ENCODE measurements at places on chromosomes 1 and 21. TPM values are rescaled to one million over a fixed set of nuclear protein-coding genes. Genes with fewer than 3 reads are reported as not detected.

DNA sequence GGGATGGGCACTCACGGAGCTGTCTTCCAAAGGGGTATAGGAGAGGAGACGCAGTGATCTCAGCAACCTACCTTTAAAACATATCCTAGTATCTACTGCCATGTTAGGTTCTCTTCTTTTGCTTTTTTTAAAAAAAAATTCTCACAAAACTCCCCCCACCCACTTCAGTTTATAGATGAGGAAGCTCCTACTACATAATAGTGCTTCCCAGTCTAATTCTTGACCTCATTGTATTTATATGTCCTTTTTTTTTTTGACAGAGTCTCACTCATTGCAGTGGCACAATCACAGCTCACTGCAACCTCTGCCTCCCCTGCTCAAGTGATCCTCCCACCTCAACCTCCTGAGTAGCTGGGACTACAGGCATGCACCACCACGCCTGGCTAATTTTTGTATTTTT lies 99.9 kb downstream of the OSBPL9 start:
- no peak overlapping the region for H3K4me3 ChIP-seq
- no peaks in the 10 kb centered on the region for H3K27me3 ChIP-seq
- no peaks in the 10 kb centered on the region for H3K36me3 ChIP-seq
- no peak overlapping the region for H3K27ac ChIP-seq
- no peaks in the 10 kb centered on the region for H3K4me1 ChIP-seq
- no peak for DNase-seq

Gene SIM2
- total RNA-seq = not detected

DNA sequence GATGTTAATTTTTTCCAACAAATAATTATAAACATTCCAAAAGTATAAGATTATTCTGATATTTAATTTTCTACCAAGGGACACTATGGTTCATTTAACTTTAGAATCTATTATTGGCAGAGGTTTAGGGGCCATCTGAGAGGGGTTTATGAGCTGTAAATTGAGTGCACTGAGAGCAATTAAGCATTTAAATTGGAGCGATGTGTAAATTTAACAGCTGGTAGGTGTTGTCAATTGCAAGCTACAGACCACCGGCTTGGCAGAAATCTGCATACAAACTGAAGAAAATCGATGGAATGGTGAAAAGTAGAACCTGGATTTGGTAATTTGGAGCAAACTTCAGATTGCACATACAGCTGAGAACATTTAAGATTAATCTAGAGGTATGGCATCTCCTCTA lies 55.8 kb upstream of the MTF2 start:
- H3K4me1 ChIP-seq = no peaks in the 10 kb centered on the region
- no peak overlapping the region for H3K4me3 ChIP-seq
- H3K27me3 ChIP-seq = no peaks in the 10 kb centered on the region
- DNase-seq = no peak
- H3K27ac ChIP-seq = no peak overlapping the region

GRCh38 chr1:103089221-103089620 lies 19.1 kb downstream of the COL11A1 start:
- no peaks in the 10 kb centered on the region for H3K4me1 ChIP-seq
- DNase-seq = no peak
- no peaks in the 10 kb centered on the region for H3K36me3 ChIP-seq
- no peaks in the 10 kb centered on the region for H3K27me3 ChIP-seq
- no peak overlapping the region for H3K27ac ChIP-seq

Gene CASQ2
- total RNA-seq = 3.9 TPM

Gene GRHL3
- not detected for total RNA-seq

Gene PAFAH2
- 34.2 TPM for total RNA-seq

- no peak overlapping the region for H3K4me3 ChIP-seq
- no peaks in the 10 kb centered on the region for H3K27me3 ChIP-seq
- no peak for DNase-seq
- H3K36me3 ChIP-seq = no peaks in the 10 kb centered on the region
These were observed 160.5 kb downstream of the NPHP4 start for GRCh38 chr1:5831600-5832335.

- DNase-seq = no peak
- H3K27ac ChIP-seq = no peak overlapping the region
- no peaks in the 10 kb centered on the region for H3K4me1 ChIP-seq
- H3K27me3 ChIP-seq = no peaks in the 10 kb centered on the region
These were observed 48.7 kb downstream of the UCK2 start for GRCh38 chr1:165876121-165876520.

DNA sequence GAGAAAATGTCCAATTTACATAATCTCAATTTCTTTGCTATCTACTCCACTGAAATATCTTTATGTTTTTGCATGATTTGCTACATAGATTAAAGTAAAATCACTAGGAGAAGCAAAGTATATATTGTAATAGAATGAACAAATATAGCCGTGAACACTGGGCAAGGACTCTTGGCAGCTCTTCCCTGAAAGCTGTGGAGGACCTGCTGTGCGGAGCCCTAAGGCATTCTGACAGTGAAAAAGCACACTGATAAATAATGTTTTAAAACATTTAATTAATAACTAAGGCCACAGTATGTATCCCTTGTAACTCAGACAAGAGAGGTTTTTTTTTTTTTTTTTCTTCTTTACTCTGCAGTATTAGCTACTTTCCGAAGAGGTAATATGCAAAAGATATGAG lies 256.1 kb upstream of the DPYD start:
- no peak for DNase-seq
- H3K4me1 ChIP-seq = no peaks in the 10 kb centered on the region
- H3K27me3 ChIP-seq = no peaks in the 10 kb centered on the region
- H3K36me3 ChIP-seq = no peaks in the 10 kb centered on the region
- H3K27ac ChIP-seq = no peak overlapping the region

Gene CFH
- total RNA-seq = 422 TPM

DNA sequence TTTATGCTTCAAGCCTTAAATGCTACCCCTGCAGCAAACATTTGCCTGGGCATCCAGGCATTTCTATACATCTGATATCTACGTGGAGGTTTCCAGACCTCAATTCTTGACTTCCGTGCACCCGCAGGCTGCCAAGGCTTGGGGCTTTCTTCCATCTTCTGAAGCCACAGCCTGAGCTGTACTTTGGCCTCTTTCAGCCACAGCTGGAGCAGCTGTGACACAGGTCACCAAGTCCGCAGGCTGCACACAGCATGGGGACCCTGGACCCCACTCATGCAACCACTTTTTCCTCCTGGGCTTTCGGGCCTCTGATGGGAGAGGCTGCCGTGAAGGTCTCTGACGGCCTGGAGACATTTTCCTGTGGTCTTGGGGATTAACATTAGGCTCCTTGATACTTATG lies 5.4 kb upstream of the HAO2 start:
- no peak overlapping the region for H3K4me3 ChIP-seq
- H3K4me1 ChIP-seq = no peaks in the 10 kb centered on the region
- no peaks in the 10 kb centered on the region for H3K36me3 ChIP-seq
- DNase-seq = no peak

GRCh38 chr1:94680039-94680377 lies 138.4 kb upstream of the F3 start:
- H3K36me3 ChIP-seq = no peaks in the 10 kb centered on the region
- peaks cover 14% of the 10 kb centered on the region for H3K4me1 ChIP-seq
- peak overlapping the region; percentile 7 for H3K27ac ChIP-seq
- no peak for DNase-seq

DNA sequence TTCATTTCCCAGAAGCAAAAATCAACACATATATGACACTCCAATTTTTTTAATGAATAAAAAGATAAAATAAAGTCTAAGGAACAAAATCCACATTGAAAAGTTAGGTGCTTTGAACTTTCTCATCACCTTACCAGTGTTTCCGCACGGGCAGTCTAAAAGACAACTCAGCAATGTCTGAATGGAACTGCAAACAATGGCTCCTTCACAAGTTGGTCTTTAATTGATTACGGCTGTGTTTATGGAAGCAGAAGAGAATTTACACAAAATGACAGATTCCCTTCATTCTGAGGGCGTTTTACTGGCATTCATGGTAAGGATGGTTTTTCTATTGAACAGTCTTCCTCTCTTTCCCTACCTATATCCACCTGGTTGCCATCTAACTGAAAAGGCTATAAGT lies 65.0 kb upstream of the RNPC3 start:
- H3K4me3 ChIP-seq = no peak overlapping the region
- no peaks in the 10 kb centered on the region for H3K36me3 ChIP-seq
- H3K27me3 ChIP-seq = no peaks in the 10 kb centered on the region
- DNase-seq = no peak
- no peak overlapping the region for H3K27ac ChIP-seq
- no peaks in the 10 kb centered on the region for H3K4me1 ChIP-seq

Gene HSD11B1
- total RNA-seq = 20.7 TPM

DNA sequence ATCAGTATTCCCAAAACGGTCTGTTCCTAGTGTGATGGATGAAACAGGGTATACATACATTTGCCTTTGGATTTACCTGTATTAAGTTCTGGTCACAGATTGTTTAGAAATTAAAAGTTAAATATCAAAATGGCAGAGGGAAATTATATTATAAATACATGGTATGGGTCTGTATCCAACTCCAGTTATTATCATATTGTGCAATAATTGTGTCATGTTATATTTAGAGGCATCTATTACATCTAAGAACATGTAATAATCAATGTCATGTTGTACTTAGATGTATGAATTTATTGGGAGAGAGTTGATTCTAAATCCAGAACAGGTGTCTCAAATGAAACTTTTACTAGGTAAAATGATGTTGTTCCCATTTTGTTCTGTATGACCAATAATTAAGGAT lies 79.6 kb downstream of the SNX7 start:
- DNase-seq = no peak
- no peak overlapping the region for H3K27ac ChIP-seq
- no peaks in the 10 kb centered on the region for H3K36me3 ChIP-seq
- H3K4me1 ChIP-seq = no peaks in the 10 kb centered on the region
- H3K4me3 ChIP-seq = no peak overlapping the region
- H3K27me3 ChIP-seq = no peaks in the 10 kb centered on the region

- no peak overlapping the region for H3K27ac ChIP-seq
- no peak overlapping the region for H3K4me3 ChIP-seq
- no peaks in the 10 kb centered on the region for H3K27me3 ChIP-seq
These were observed 24.5 kb downstream of the CLIC6 start for GRCh38 chr21:34693192-34693810.

GRCh38 chr1:232962761-232963745 lies 12.6 kb downstream of the NTPCR start:
- no peak overlapping the region for H3K4me3 ChIP-seq
- H3K36me3 ChIP-seq = no peaks in the 10 kb centered on the region
- DNase-seq = no peak
- H3K4me1 ChIP-seq = peaks cover 21% of the 10 kb centered on the region

DNA sequence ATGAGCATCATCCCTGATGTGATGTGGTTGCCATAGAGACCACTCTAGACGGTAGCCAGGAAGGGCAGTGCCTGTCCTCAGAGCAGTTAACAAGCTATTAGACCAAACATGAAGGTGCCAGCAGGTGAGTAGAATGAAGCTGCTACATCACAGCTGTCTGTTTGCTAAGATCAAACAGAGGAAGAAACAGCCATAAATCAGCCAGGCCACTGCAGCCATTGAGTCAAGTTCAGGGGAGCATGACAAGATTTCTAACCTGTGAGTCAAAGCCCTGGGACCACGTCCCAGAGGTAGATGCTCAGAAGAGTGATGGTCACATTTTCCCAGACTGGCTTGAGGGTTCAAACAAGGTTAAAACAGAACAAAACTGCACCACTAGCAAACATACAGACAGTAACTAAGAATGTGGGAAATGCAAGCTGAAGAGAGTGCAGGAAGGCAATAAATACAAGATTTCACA lies 450.6 kb upstream of the DAB1 start:
- no peaks in the 10 kb centered on the region for H3K27me3 ChIP-seq
- no peaks in the 10 kb centered on the region for H3K4me1 ChIP-seq
- no peak overlapping the region for H3K4me3 ChIP-seq
- H3K27ac ChIP-seq = no peak overlapping the region
- no peaks in the 10 kb centered on the region for H3K36me3 ChIP-seq

Measured in thyroid gland (tissue), 4 donors.